ENCODE measurements at places on chromosomes 3 and 15. TPM values are rescaled to one million over a fixed set of nuclear protein-coding genes. Genes with fewer than 3 reads are reported as not detected.

Gene SLC28A1
- total RNA-seq: not detected

DNA sequence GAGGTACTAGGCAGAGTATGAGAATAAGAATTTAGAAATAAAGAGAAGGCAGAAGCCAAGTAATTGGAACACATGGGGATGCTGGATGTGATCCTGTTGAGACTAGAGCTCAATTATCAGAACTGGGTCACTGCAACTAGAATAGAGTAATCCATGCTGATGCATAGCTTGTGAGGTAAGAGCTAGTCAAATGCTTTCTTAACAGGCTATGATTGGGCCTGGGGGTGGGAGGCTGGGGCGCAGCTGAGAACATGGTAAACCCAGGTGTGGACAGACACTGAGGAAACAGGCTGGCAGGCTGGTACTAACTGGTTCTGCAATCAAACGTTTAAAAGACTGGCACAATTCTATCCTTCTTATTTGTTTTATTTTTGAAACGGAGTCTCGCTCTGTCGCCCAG is 50.5 kb upstream of the LRRFIP2 start:
- no peak overlapping the region for H3K4me3 ChIP-seq
- no peak overlapping the region for H3K27ac ChIP-seq
- H3K36me3 ChIP-seq: no peaks in the 10 kb centered on the region
- DNase-seq: no peak
- peaks cover 8% of the 10 kb centered on the region for H3K4me1 ChIP-seq
- H3K27me3 ChIP-seq: no peaks in the 10 kb centered on the region

Gene GOLGA8S
- total RNA-seq: 0.05 TPM

DNA sequence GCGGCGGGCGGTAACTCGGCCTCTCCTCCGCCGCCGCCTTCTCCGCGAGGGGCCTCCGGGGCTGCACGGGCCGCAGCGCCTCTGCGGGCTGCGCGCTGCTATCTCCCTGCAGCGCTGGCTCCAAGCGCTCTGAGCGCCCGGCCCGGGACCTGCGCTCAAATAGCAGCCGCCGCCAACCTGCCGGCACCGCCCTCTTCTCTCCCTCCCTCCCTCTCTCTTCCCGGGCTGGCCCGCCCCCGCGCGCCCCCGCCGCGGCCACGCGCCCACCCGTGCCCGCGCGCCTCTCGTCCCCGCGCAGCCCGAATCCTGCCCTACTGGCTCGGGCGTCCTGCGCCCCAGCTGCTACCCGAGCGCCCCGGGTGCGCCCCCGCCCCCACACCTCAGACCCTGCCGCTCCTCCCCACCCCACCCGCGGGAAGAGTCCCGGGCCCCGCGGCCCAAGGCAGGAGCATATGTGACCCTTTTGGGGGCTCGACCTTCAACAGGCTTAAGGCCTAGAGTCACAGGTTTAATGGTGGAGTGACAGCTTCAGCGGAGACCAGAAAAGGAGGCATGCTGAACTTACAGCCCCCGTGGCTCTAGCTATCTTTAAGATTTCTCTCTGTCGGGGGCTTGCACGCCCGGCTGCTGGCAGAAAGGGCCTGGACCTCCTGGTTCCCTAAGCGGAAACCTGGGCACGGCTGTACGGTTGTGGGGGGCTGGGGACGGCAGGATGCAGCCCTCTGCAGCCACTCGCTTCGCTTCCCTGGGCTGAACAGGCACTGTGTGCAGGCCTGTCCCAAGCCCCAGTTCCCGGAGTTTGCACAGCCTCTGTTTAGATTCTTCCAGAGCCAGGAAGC is at the start of gene CACNA2D2:
Gene CACNA2D2 (minus strand): TSS at position 131 of the 839 bp plus-strand sequence. CDS start 211 bp downstream, outside the sequence.
- peak; percentile 44 for DNase-seq
- H3K36me3 ChIP-seq: no peaks in the 10 kb centered on the region
- peak within 1 kb of the TSS; percentile 48 for H3K4me3 ChIP-seq
- peaks cover 10% of the 10 kb centered on the region for H3K4me1 ChIP-seq
- peaks cover 22% of the 10 kb centered on the region for H3K27me3 ChIP-seq

DNA sequence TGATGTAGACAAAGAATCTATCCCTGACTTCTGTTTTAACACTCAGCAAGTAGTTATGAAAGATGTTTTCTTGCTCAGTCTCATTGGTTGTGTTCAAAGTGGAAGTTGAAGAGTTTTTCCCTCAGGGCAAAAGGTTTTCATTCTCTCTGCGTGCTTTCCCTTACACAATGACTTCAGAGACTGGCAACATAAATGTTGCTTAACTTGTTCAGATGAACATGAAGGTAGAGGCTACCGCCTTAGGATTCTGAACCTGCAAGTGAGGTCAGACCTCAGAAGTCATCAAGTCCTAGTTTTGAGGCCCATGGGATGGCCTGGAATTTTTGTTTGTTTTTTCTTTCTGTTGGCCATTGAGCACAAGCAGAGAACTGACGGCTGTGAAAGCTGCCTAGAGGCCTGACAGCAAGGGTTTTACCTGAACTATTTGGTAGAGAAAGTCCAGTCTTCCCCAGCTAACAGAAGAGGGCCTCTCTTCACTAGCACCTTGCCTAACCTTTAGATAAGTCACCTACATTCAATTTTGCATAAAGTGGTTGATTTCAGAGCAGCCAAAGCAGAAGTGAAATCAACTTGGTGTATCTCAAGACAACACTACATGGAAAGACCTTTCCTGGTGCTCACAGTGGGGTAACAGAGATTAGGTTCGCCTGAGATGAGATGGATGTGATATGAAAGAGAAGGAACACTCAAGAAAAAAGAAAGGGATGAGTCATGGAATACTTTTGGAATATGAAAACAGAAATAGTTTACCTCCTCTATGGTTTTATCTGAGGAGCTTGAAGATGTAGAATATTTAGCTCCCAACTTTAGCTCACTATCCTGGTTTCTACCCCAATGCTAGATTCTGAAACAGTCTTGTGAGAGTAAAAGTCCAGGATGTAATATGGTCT is 53.6 kb upstream of the AP4E1 start:
- no peak overlapping the region for H3K27ac ChIP-seq
- H3K27me3 ChIP-seq: no peaks in the 10 kb centered on the region
- H3K4me3 ChIP-seq: no peak overlapping the region

Gene DHFR2
- 5.3 TPM for total RNA-seq

GRCh38 chr15:56892659-56893363 is 25.6 kb upstream of the TCF12 start:
- H3K4me1 ChIP-seq: peaks cover 8% of the 10 kb centered on the region

Gene TF
- 0.52 TPM for total RNA-seq

DNA sequence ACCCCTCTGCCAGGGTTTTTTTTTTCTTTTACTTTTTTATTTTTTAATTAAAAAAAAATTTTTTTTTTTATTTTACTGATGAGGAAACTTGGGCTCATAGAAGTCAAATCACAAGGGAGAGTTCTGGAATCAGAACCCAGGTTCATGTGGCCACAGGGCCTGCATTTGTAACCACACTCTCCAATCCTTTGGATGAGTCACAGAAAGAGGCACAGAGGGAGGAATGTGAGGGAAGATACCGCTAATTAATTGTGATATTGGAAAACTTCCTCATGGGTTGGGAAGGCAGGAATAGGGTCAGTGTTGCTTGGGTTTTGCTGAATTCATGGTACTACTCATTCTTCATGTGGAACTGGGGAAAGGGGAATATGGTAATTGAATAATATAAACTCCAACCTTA is 132.9 kb upstream of the SLC6A11 start:
- H3K36me3 ChIP-seq: no peaks in the 10 kb centered on the region
- H3K27ac ChIP-seq: no peak overlapping the region
- H3K27me3 ChIP-seq: peaks cover 6% of the 10 kb centered on the region
- DNase-seq: no peak

- no peak overlapping the region for H3K27ac ChIP-seq
- no peak overlapping the region for H3K4me3 ChIP-seq
- no peak for DNase-seq
- H3K4me1 ChIP-seq: no peaks in the 10 kb centered on the region
- H3K36me3 ChIP-seq: no peaks in the 10 kb centered on the region
These were observed 224.7 kb upstream of the TBC1D5 start for GRCh38 chr3:17967111-17967510.

Gene CAV3
- not detected for total RNA-seq

DNA sequence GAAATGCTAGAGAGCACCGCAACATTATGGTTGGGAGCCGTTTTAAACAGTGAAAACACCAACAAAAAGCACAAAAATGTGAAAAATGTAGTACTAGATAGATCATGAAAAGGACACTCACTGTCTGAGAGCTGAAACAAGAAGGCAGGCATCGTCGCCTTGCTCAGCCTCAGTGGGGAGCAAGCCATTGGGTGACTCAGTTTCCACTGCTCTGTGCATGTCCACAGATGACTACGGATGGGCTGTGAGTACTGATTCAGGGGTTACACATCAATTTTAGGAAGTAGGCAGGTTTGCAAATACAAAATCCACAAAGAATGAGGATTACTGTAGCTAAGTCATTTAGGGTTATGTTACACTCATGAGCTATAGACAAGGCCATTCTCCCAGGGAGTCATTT is 10.8 kb downstream of the NOX5 start:
- no peak overlapping the region for H3K27ac ChIP-seq
- no peak for DNase-seq
- H3K36me3 ChIP-seq: no peaks in the 10 kb centered on the region
- no peaks in the 10 kb centered on the region for H3K4me1 ChIP-seq
- no peak overlapping the region for H3K4me3 ChIP-seq
- peaks cover 15% of the 10 kb centered on the region for H3K27me3 ChIP-seq

DNA sequence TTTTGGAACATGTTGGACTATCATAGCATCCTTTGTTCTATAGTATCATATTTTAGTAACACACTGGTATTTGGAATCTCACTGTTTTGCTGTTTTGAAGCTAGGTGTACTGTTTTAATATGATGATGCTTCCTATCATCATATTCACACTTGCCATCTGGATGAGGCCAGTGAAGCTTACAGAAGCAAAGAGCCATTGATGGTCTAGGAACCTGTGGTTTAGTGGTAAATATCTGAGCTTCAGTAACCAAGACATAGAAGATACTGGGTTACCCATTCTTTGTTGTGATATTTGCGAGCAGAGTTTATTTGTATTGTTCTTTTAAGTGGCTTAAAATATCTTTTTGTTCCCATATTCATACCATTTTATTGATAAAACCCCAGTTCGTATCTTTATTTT is 304.1 kb downstream of the SATB1 start:
- H3K4me1 ChIP-seq: no peaks in the 10 kb centered on the region
- no peaks in the 10 kb centered on the region for H3K27me3 ChIP-seq
- H3K27ac ChIP-seq: no peak overlapping the region
- H3K4me3 ChIP-seq: no peak overlapping the region
- no peaks in the 10 kb centered on the region for H3K36me3 ChIP-seq
- no peak for DNase-seq

- DNase-seq: no peak
- H3K4me1 ChIP-seq: no peaks in the 10 kb centered on the region
- H3K27ac ChIP-seq: no peak overlapping the region
These were observed 140.3 kb downstream of the ADAMTSL3 start for GRCh38 chr15:83794209-83794608.

DNA sequence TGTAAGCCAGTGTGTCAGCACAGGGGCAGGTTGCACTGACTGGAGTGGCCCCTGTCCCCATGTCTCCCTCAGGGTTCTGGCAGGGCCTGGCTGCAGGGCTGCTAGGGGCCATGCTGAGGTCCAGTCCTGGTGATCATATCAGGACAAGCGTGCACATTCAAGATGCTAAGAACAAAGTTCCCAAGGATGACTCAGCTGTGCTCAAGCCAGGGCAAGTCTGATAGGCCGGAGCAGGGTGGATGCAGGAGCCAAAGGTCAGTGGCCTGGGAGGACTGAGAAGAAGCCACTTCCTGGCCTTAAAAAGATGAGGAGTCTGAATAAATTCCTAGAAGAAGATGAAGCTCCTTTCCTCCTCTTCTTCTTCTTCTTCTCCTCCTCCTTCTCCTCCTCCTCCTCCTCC is 353.2 kb downstream of the AGBL1 start:
- H3K4me1 ChIP-seq: no peaks in the 10 kb centered on the region
- no peak overlapping the region for H3K4me3 ChIP-seq
- no peak overlapping the region for H3K27ac ChIP-seq
- peaks cover 2% of the 10 kb centered on the region for H3K27me3 ChIP-seq

DNA sequence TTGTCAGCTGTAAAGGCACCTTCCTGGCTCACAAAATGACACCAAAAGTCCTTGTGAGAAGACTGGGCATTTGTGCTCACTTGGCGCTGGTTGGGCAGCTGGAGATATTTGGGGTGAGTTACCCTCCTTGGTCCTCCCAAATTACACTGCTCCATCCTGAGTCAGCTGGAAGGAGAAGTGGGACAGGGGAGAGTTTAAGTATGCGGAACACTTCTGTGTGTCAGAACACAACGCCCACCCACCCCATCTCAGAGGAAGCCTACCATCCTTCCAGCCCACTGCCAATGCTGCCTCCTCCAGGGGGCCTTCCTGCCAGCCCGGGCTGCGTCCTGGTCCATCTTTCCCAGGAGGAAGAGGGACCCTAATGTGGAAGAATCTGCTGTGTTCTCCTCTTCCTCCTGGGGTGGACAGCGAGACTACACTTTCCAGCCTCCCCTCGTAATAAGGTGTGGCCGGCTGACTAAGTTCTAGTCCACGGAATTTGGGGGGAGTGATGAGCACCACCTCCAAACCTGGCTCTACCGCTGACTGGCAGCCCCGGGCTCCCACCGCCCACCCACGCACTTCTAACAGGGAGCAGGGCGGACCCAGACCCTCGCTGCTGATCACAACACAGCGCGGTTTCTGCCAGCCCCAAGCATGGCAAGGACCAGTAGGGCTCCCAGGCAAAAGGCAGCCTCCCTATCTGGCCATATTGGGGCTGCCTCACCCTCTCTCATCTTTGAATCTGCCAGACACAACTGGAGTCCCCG is 265.0 kb downstream of the XXYLT1 start:
- H3K27ac ChIP-seq: no peak overlapping the region
- no peaks in the 10 kb centered on the region for H3K4me1 ChIP-seq
- H3K4me3 ChIP-seq: no peak overlapping the region

Gene GPR27
- total RNA-seq: 0.74 TPM

- H3K27ac ChIP-seq: no peak overlapping the region
- H3K4me1 ChIP-seq: no peaks in the 10 kb centered on the region
- no peaks in the 10 kb centered on the region for H3K36me3 ChIP-seq
These were observed 278.3 kb upstream of the WNT5A start for GRCh38 chr3:55765398-55765797.

DNA sequence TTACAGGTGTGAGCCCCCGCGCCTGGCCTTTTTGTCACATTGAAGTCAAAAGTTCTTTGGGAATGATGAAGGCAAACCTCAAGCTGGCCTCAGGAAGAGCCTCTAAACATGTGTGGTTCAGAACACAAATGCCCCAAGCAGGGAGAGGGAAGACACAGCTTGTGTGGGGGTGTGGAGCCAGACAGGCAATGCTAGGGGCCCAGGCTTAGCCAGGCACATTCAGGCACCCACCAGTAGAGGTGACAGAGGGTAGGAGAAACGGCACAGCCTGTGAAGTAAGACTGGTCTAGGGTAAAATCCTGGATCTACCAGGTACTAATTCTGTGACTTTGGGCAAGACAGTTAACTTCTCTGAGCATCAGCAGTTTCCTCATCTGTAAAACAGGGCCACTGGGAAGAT is 3.5 kb downstream of the HDC start:
- DNase-seq: peak; percentile 40
- peak overlapping the region; percentile 98 for H3K27ac ChIP-seq
- H3K36me3 ChIP-seq: peaks cover under 1% of the 10 kb centered on the region
- H3K4me1 ChIP-seq: peaks cover 69% of the 10 kb centered on the region

GRCh38 chr3:184795522-184796190 is 16.3 kb upstream of the VPS8 start:
- H3K36me3 ChIP-seq: no peaks in the 10 kb centered on the region
- DNase-seq: no peak
- peaks cover 5% of the 10 kb centered on the region for H3K27me3 ChIP-seq
- H3K4me3 ChIP-seq: no peak overlapping the region
